ENCODE measurements at places on chromosomes 4 and X. TPM values are rescaled to one million over a fixed set of nuclear protein-coding genes. Genes with fewer than 3 reads are reported as not detected.

Gene AKAP14
- total RNA-seq = 0.92 TPM

Gene SPANXB1
- not detected for total RNA-seq

DNA sequence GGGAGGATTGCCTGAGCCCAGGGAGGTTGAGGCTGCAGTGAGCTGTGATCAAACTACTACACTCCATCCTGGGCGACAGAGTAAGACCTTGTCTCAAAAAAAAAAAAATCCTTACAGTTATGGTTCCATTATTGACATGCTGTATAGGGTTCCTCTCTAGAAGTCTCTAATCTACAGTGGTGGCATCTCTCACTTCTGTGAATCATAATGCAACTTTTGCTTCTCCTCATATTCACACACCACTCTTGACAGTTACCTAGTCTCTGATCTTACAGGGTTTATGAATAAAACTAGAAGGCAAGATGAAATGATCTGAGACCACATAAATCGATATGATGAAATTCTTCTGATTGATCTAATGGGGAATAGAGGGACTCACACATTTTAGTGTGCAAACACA, 40.6 kb downstream of the DOCK11 start:
- no peaks in the 10 kb centered on the region for H3K27me3 ChIP-seq
- H3K4me3 ChIP-seq = no peak overlapping the region
- H3K36me3 ChIP-seq = no peaks in the 10 kb centered on the region
- no peak for DNase-seq

DNA sequence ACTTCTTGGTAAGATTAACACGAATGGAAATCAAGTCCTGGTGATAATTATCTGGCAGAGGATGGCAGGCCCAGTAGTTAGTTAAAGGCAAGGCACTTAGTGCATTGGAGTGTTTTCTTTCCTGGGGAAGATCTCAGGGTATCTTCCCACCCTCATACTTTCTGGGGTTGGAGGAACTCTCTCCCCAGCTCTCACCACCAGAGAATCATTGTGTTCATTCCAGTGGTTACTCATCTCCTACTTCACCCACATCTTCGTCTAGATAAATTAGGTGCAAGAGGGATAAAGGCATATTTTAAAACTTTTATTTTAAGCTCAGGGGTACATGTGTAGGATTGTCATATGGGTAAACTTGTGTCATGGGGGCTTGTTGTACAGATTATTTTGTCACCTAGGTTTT, 67.5 kb upstream of the SH3RF1 start:
- H3K27me3 ChIP-seq = peaks cover 20% of the 10 kb centered on the region
- DNase-seq = no peak
- H3K36me3 ChIP-seq = no peaks in the 10 kb centered on the region
- no peak overlapping the region for H3K27ac ChIP-seq

DNA sequence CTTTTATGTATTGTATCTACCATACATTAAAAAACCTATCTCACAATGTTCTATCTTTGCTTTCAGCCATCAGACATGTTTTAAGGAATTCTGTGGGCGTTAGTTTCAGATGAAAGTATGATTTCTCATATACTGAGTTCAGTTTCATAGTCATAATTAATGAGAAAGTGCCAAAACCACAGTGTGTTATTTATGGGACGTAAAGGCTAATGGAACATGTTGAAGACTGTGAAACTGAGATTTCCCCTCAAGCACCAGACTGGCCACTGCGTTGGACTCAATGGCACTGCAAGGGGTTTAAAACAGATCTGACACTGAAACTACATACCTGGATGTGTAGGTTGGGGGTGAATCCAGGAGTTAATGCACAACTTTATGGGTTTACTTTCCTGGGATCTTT, 32.0 kb downstream of the F8 start:
- H3K27ac ChIP-seq = no peak overlapping the region
- no peaks in the 10 kb centered on the region for H3K4me1 ChIP-seq
- H3K36me3 ChIP-seq = no peaks in the 10 kb centered on the region
- H3K27me3 ChIP-seq = no peaks in the 10 kb centered on the region
- no peak overlapping the region for H3K4me3 ChIP-seq
- DNase-seq = no peak

- H3K27ac ChIP-seq = no peak overlapping the region
- H3K27me3 ChIP-seq = no peaks in the 10 kb centered on the region
- no peaks in the 10 kb centered on the region for H3K4me1 ChIP-seq
- no peaks in the 10 kb centered on the region for H3K36me3 ChIP-seq
- DNase-seq = no peak
Observed at GRCh38 chr4:11546391-11547175, 117.9 kb upstream of the HS3ST1 start.
